ENCODE measurements at places on chromosomes 1 and 21. TPM values are rescaled to one million over a fixed set of nuclear protein-coding genes. Genes with fewer than 3 reads are reported as not detected.
A peak's percentile ranks its signal among the peaks of the same experiment; 100 is the strongest.

- no peak for DNase-seq
Observed at GRCh38 chr1:43532716-43533115, 2.0 kb downstream of the PTPRF start.

DNA sequence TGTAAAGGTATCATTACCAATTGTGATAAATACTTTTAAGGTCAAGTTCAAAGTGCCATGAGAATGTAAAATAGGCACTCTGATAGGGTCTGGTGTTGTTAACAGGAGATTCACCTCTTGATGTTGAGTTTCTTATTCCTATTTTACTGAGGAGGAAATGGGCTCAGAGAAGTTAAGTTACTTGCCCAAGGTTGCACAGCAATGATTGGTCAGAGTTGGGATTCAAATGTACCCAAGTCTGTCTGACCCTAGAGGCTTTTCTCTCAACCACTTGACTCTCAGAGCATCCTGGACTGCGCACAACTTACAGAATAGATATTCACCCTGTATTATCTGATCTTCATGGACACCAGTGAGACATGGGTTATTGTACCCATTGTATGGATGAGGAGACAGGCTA lies 33.9 kb downstream of the SOX13 start:
- no peak for DNase-seq

- peak; percentile 97 for DNase-seq
Observed at GRCh38 chr1:25904943-25905679, 1.1 kb downstream of the STMN1 start.

- no peak for DNase-seq
Observed at GRCh38 chr1:227111782-227112181, 171.7 kb downstream of the COQ8A start.

DNA sequence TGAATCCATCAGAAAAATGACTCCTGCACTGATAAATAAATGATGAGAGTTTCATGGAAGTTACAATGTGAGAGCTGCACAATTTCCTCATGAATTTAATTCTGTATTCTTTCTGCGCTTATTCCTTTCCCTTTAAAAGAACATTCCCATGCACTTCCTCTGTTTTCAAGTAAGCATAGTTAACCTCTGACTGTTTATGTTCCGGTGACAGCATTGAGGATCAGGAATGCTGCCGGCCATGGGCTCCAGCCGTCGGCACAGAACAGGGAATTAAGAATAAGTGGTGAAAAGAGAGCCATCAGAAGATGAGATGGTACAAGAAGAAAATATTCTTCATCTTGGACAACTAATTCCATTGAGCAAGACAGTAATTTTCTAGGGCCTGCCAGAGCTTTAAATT lies 65.3 kb downstream of the SUSD4 start:
- DNase-seq = no peak

GRCh38 chr1:178495158-178495557 lies 1.6 kb downstream of the CLEC20A start:
- no peak for DNase-seq

DNA sequence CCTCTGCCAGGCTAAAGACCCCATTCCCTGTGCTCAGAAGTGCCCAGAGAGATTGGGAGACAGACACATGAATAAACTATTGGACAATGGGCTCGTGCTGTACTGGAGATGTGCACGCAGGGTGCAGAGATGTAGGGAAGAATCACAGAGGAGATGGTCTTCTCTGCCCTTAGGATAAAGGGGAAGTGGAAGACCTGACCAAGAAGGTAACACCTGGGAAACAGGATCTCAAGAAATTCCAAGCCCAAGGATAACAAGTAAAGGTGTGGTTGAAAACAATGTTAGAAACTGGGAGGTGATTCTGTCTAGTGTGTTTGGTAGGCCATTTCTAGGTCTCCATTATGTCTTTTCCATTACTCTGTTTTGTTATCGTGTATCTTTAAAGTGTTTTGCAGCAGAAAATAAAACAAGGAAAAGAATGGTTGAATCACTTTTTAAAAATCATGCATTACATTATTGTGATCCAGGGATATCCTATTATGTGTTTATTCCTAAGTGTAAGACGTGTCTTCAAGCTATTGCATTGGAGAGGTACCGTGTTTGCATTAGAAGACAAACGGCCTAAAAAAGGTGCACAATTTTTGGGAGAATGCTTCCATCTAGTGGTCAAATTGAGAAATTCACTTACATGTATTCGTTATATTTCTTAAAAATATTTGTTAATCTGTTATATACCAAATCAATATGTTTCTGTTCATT lies 40.8 kb upstream of the KCTD3 start:
- peak; percentile 74 for DNase-seq

DNA sequence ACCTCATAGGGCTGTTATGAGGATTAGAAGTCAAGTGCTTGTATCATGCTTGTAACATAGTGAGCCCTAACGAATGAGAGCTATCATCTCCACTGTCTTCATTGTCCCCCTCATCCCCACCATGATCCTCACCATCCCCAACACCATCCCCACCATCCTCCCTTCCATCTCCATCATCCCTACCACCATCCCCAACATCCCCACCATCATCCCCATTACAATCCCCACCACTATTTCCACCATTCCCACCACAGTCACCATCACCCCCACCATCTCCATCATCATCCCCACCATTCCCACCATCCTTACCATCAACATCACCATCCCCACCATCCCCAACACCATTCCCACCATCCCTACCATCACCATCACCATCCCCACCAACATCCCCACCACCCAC lies 39.1 kb upstream of the PADI1 start:
- no peak for DNase-seq

- no peak for DNase-seq
Observed at GRCh38 chr21:26836528-26836927, 8.7 kb downstream of the ADAMTS1 start.

DNA sequence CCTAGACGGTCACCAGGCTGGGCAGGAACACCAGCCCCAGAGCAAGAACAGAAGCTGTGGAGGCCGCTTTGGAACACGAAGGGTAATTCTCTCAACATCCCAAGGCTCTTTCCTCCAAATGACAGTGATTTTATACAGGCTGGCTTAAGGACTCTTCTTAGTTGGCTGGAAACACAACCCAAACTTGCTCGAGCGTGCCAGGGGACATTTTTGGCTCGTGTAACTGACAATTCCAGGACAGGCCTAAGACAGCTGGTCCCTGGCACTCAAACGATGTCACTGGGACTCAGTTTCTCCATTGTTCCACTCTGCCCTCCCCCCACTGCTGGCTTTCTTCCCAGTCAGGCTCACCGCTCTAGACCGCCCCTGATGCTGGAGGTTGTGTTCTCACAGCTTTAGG lies 164.7 kb downstream of the NPHP4 start:
- DNase-seq = no peak

DNA sequence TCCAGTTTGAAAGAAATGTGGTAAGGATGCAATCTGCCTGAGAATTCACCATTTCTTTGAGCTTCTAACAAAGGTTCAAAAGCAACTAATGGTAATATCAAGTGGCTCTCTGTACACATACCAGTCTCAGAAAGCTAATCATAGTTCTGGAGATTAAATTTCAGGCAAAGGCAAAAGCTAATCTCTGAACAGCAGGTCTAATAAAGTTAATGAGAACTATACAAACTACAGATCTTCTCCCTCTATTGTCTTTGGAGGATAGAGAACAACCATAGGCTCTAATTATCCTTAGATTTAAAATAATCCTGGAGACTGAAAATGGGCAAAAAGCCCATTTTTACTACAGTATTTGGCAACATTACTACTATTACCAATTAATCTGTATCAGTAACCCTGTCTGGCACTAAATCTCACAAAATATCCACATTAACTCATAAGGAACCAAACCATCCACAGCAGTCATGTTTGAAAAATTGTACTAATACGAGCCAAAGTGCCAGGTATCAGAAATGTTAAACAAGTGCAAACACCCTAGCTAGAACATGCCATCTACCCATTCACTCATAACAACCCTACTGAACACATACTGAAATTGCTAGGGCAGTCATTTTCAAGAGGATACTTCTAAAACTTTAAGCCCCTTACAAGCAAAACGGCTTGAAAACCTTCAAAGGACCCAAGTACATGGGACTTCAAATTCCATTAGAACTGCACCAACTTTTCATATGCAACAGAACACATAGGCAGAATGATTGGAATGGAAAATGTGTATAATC lies 4.8 kb downstream of the DIPK1A start:
- DNase-seq = no peak

DNA sequence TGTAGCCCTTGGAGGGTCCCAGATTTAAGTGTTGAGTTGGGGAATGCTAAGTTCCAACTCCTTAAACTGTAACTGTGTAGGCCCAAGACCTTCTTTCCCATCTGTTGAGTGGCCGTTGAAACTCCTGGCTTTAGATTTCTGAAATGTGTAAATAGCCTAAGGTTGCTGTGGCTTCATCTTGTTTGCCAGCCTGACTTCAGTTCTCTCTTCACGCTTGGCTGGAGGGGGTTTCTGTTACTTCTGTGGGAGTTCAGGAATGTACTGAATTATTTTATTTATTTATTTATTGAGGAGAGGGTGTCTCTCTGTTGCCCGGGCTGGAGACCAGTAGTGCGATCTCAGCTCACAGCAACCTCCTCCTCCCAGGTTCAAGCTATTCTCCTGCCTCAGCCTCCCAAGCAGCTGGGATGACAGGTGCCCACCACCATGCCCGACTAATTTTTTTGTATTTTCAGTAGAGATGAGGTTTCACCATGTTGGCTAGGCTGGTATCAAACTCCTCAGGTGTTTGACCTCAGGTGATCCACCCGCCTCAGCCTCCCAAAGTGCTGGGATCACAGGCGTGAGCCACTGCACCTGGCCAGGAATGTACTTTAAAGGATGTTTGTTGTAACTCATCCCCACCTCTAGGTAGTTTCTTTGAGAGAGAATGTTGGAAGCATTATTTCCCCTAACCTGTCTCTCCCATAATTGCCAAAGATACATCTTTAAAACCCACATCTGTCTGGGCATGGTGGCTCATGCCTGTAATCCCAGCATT lies 5.9 kb downstream of the TTC39A start:
- DNase-seq = no peak

- DNase-seq = no peak
Observed at GRCh38 chr21:39852726-39853500, 14.3 kb upstream of the PCP4 start.

ZNF648 gene
- not detected for polyA plus RNA-seq

CFHR1 gene
- polyA plus RNA-seq = not detected

NOTCH2NLA gene
- polyA plus RNA-seq = 2.5 TPM

CHD5 gene
- 13.5 TPM for polyA plus RNA-seq

SPRR1A gene
- polyA plus RNA-seq = 91.9 TPM

COL16A1 gene
- 4.9 TPM for polyA plus RNA-seq

LRRN2 gene
- 9.2 TPM for polyA plus RNA-seq

UBXN11 gene
- polyA plus RNA-seq = 31.6 TPM
